ENCODE measurements at places on chromosomes 7 and 10. TPM values are rescaled to one million over a fixed set of nuclear protein-coding genes. Genes with fewer than 3 reads are reported as not detected.

Gene ZYX
- total RNA-seq, result 314 TPM

Gene CALN1
- total RNA-seq, result not detected

Gene SPDYE2B
- not detected for total RNA-seq

Gene VOPP1
- total RNA-seq, result 84.1 TPM

Gene KAZALD1
- total RNA-seq, result 0.49 TPM

Gene NET1
- 51.0 TPM for total RNA-seq

Gene MBL2
- total RNA-seq, result not detected

Gene C10orf105
- not detected for total RNA-seq

Gene KNDC1
- total RNA-seq, result 0.16 TPM

Gene SH2D4B
- total RNA-seq, result not detected

Gene TET1
- total RNA-seq, result 2.5 TPM

Gene DDC
- not detected for total RNA-seq

Gene C10orf62
- total RNA-seq, result 0.13 TPM

Gene EGR2
- total RNA-seq, result 0.33 TPM

Data from mesangial cell (primary cell).